ENCODE measurements at places on chromosomes 1 and 21.

GRCh38 chr1:79929356-79929755 lies 922.8 kb upstream of the ADGRL4 start:
- no peak for DNase-seq

DNA sequence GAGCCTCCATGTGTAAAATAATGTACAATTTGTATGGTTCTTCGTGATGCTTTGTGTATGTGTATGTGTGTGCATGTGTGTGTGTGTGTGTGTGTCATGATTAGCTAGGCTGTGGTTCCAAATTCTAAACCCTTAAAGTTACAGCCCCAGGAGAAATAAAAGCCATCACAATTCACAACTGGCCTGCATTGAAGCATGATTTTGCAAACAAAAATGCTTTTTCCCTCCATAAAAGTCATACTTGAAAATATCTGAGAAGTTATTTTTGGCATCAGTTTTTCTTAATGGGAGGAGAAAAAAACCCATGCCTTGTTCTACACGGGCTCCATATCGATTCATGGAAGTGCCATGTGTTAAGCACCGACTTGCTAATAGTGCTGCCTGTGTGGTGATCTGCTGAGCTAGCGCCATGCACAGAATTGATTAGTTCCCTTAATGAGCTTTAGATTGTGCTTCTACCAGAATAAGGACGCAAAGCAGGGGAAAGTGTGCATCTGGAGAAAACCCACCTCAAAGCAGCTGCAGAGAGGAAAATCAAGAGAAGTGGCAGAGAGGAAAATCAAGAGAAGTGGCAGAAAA lies 207.3 kb downstream of the DSCAM start:
- no peak for DNase-seq

GRCh38 chr1:192159781-192160180 lies 1.5 kb downstream of the RGS18 start:
- no peak for DNase-seq

- DNase-seq = no peak
Measured at GRCh38 chr21:19830446-19830845, 1167.8 kb upstream of the NCAM2 start.

DNA sequence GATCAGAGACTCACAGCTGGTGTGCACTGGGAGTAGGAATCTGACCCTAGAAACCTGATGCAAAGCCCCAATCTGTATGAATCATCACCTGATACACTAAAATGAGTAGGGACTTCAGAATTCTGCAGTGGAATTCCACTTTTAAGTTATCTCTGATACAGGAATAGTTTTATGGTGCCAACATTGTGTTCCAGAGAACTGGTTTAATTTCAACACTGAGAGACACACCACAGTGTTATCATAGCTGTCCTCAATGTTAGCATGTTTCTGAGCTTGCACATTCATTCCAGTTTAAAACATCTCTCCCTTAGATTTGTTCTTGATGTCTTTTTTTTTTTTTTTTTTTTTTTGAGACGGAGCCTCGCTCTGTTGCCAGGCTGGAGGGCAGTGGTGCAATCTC lies 7.1 kb downstream of the UTS2 start:
- DNase-seq = no peak

DNA sequence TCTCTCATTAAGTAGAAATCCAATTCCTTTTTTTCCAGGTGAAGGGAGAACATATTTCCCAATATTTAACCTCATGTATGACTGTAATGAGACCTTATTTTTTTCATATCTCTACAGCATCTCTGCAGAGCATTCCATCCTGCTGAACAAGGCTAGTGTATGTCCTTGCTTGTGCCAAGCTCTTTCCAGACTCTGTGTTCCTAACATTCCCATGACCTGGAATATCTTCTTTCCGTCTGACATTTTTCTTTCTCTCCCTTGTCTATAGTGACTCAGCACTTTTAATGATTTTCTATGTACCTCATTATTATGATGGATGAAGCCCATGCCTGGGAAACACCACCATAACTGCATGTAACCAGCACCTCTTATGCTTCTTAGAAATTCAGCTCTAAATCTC lies 278.3 kb upstream of the NRIP1 start:
- no peak for DNase-seq

GRCh38 chr1:228964178-228965089 lies 229.2 kb downstream of the RHOU start:
- DNase-seq = no peak

GRCh38 chr1:86429122-86429725 lies 5.3 kb downstream of the CLCA2 start:
- DNase-seq = no peak

DNA sequence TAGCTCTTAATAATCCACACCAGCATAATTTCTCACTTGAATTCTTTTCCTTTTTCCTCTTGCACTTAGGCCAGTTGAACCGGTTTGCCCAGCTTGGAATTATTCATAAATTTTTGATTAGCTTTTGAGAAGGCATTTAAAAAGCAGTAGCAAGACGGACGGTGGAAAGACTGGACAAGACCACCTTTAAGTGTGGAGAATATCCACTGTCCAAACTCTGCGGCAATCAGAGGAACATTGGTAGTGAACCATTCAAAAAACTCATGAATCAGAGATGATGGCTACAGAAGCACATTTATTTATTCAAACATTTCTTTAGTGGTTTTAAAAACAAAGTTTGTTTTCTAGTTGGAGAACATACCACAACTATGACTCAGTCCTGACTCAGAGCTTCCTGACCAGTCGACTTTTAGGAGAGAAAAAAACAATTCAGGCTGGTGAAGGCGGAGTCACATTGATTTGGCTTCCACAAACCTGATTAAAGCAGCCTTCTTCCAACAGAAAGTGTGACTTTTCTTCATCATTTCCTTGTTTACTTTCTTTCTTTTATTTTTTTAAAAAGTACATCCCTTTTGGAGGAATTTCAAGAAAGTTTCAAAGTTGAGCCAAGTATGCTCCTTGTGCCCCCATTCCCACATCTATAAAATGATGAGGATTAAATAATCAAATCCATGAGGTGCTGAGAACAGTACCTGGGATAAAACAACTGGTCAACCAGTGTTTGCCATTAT lies 128.8 kb downstream of the ADSS2 start:
- DNase-seq = no peak
